ENCODE measurements at places on chromosomes 1 and 21.
A peak's percentile ranks its signal among the peaks of the same experiment; 100 is the strongest.

DNA sequence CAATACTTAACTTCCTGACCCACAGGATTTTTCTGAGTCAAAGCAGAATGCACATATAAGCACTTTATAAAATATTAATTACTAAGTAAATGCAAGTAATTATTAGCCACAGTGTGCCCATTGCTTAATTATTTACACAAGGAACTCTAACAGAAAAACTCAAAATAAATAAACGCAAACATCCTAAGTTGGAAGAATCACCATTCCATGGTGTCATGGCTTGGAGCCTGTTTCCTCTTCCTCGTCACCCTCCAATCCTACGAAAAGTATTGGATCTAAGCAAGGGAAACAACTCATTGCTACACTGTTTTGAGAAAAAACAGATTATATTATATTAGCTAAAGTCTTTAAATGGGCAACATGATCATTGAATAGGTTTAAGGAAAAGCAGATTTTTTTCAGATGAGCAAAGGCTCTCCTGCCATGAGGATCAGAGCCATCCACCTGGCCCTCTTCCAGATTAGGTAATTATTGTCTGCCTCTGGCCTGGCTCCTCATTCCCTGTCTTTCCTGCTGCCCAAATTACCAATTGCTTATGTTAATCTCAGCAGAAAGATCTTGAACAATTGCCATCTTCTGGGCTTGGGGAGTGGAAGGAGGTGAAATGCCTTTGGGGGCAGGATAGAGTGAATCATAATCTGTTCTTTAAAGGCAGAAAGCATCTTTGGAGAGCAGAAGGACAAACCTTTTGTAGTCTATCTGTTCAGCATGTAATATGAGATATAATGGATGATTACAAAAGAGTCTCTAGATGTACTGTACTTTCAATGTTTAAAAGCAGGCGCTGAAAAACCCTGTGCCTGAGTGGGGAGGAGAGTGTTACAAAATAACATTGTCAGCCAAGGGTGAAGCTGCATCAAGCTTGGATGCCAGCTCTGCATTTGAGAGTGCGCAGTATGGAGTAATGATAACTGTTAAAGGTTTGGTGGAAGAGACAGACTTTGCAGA is 121.2 kb downstream of the DUSP10 start:
- DNase-seq: no peak

DNA sequence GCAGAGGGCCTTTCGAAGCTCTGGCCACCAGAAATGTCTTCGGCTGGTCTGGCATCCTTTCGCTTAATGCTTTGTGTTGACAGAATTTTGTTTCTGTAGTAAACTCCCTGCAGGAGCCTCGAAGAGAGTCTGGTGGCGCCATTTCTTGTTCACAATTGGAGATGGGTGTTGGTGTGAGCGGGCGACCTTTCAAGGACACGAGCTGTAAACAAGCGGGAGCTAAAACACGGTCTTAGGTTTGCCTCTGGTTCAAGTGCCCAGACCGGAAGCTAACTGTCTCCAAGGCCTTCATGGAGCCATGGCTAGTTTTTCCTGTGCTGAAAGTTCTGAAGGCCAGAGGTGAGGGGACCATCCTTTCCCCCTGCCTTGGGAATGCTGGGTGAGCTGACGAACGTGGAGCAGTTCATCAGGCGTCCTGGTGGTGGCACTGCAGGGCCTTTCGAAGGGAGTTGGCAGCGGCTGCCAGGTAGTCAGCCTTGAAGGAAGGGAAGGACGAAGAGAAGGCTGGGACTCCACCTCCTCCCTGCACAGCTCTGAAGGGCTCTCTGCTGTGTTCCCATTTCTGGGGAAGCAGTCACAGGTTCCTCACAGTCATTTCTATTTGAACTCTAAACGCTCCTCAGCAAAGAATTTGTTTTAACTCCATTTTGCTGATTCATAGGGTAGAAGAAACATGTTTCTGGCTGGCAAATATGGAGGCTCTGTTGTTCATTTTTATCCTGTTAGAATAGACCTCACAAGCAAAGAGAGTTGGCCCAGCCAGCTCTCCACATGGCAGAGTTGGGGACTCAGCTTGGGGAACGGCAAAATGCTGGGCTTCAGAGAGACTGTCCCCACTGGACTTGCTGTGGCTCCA is 35.2 kb downstream of the URB2 start:
- peak; percentile 37 for DNase-seq

- no peak for DNase-seq
Measured at GRCh38 chr1:215754112-215754511, 187.0 kb downstream of the KCTD3 start.

GRCh38 chr1:160284220-160284781 is 632 bp downstream of the PEX19 start:
- DNase-seq: no peak

GRCh38 chr1:176391621-176392020 is 71.4 kb upstream of the PAPPA2 start:
- no peak for DNase-seq

DNA sequence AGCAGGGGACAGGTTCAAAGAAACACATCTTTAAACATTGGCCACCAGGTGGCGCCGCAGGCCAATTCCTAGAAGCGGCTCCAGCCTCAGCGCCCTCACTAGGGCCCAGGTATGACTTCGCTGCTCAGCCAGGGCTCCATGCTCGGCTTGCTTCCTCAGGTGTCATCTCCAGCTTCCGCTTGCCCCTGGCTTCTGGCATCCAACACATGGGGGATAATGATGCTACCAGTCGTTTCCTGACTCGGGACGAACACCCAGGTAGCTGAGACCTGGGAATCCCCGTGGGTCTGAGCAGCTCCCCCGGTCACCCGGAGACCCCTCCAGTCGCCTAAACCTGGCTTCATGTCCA is 8.5 kb upstream of the MEX3A start:
- peak; percentile 76 for DNase-seq

- DNase-seq: no peak
Measured at GRCh38 chr1:201745023-201745422, 83.9 kb upstream of the IPO9 start.

GRCh38 chr21:30097791-30098190 is 68.8 kb downstream of the CLDN17 start:
- no peak for DNase-seq

- DNase-seq: no peak
Measured at GRCh38 chr1:112508278-112509004, at the start of gene WNT2B. Gene WNT2B (plus strand): TSS chr1:112508965. CDS start chr1:112509263, 298 bp downstream.

DNA sequence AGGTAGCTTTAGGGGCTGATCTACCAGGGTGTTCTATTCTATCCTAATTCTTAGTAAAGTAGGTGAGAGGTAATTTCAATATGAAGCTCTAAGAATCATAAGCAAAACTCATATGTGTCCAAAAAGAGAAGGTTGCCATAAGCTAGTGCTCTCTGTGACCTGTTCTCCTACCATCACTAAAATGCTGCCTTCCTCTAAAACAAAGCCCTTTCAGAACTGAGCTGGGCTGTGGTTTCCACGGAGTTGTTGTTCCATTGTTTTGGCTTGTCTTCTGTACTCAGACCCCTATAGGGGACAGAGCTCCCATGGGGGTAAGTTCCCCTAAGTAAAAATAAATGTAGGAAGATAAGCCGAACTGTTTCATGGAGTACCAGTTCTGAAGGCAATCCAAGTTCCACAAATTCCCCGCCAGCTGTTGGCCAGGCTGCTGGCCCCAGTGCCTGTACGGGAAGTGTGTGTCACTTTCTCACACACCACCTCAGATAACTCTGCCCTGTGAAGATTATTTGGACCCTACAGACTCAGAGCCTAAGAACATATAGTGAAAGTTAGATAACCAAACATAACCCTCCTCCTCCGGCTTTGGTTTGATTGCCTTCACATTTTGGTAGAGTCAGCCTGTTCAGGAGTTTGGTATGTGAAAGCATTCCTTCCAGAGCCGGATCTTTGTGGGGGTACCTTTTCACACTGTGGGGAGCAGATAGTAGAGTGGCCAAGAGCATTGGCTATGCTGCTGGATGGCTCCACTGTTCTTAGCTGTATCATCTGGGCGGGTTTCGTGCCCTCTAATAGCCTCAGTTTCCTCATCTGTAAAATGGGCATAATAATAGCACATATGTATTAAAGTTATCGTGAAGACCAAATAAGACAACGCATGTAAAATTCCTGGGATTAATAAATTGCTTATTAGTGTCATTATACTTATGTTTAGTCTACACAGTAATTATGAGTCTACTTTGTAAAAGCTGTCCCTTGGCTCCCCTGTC is 10.8 kb downstream of the DPT start:
- no peak for DNase-seq
